Inflammatory macrophage treated with lipopolysaccharide for 1 hour (primary cell): ENCODE measurements at places on chromosomes 2 and 18.

DNA sequence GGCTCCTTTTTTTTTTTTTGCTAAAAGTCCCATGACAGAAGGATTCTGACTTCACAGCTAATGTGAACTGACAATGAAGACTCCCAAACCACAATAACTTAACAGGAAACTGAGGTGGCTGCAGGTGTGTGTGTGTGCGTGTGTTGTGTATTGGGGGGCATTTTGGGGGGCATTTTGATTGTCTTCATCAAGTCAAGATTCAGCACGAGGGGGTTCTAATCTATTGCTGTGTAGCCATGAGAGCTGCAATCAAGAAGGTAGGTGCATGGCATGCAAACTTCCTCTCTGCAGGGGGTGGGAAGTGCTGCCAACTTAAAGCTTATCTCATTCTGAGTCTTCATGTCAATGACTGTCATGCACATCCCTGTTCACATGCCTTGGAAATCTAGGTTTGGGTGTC lies 25.2 kb downstream of the SPRED2 start:
- DNase-seq = no peak

DNA sequence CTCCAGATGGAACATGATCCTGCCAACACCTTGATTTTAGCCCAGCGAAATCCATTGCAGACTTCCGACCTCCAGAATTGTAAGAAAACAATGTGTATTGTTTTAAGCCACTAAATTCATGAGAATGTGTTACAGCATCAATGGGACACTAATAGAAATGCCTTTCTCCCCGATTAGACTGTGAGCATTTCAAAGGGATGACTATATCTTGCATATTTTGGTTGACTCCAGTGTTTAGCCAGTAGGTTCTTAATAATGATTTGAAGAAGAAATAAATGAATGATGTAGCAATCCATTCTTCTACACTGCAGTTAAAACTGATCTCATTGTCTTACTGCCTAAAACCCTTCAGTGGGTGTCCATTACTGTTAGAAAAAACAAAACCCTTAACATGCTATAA lies 67.4 kb upstream of the ACVR1C start:
- no peak for DNase-seq

- no peak for DNase-seq
These were observed 6.5 kb upstream of the ZAP70 start for GRCh38 chr2:97706708-97707345.

DNA sequence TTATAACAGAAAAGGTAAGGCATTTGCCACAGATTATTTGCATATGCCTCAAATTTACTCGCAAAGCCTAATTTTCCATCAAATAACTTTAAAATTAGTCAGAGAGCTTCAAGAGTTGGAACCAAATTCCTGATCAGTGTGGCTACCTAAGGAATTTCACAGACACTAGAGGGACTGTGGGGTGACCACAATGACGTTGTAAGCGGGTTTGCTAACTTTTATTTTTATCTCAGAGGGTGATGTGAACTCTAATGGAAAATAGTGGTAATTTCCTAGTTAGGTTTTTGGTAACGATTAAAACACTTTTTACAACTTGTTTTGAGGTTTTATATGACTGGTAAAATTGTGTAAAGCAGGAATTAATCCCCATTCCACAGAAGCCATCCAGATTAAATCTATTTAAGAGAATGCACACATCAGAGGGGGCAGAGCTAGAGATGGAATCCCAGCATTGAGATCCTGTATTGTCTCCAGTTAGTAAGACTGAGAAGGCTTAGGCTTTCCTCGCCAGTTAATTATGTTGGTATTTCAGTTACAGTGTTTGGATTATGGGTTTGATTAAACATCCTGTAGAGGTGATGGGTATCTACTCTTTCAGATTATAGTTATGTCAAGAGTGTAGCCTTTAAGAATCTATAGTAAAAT lies 129.0 kb downstream of the GPD2 start:
- DNase-seq = no peak

- peak; percentile 39 for DNase-seq
These were observed 5.8 kb downstream of the HDLBP start for GRCh38 chr2:241309684-241310117.

GRCh38 chr2:125681976-125682805 lies 973.8 kb upstream of the GYPC start:
- DNase-seq = no peak
